IPS DF 6.9 (cell line): ENCODE measurements at places on chromosomes 12 and 14.
A peak's percentile ranks its signal among the peaks of the same experiment; 100 is the strongest.

DNA sequence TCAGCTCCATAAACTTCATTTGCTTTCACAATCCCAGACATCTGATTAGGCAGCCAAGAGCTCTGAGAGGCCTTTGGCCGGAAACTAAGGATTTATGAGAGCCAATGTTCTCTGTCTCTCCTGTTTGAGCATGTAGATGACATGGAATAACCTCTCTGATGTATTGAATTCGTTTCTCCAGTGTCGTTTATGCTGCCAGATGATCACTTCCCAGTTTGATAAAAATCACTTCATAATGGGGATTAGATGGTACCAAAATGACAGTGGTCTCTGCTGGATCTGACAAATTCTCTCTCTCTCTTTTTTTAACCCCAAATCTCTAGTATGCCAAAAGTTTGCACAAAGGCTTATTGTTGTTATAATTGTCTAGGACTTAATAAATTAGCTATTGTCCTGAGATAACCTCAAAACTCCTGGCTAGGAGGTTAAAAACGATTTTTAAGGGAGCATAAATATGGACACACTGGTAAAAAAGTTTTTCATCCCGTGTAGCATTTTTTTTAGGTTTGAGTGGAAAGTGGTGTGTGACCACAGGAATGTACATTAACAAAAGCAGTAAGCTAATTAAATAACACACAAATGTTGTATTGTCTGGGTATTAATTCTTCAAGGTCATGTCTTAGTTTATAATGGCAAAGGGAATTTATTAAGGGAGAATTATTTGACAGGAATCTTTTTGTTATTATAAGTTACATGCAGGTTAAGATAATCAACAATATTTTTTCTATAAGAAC, 82.6 kb upstream of the USP44 start:
- no peak overlapping the region for H3K27ac ChIP-seq
- no peaks in the 10 kb centered on the region for H3K4me1 ChIP-seq
- H3K4me3 ChIP-seq: no peak overlapping the region
- no peaks in the 10 kb centered on the region for H3K36me3 ChIP-seq

DNA sequence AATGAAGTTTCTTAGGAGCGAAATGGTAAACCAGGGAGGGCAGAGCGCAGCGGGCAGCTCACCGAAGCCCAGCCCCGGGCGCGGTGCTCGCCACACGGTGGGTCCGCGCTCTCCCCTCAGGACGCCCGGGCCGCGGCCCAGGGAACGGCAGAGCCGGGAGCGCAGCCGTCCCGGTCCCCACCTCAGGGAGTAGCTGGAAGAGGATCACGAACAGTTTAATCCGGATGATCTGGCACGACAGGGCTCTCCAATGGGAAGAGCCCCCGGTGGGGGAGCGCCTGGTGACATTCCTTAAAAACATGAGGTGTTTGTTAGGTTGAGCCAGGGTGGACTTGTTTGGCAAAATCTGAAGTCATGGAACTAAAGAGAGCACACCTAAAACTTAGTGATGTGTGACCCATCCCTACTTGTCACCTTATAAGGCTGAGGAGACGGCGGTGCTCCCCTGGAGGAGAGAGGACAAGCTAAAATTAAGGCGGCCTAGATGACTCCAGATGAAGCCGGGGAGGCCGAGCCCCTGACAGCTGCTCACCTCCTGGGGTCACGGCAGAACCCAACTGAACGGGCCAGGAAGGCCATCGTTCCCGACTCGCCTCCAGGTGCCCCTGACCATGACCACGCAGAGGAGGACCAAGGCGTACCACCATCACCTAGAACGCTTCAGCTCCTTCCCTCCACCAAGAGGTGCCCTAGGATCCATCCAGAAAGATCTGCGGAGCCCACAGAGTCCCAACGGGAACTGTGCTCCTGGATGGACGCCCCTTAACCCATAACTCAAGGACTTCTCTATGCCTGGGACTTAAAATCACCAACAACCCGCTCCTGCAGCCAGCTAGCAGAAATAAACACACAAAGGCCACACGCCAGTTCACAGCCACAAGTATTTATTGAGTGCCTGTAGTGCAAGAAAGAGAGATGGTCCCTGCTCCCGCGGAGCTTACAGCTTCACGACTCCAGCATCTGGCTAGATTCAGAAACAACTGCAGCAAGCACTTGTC, 866 bp upstream of the PITPNM2 start:
- peaks cover 2% of the 10 kb centered on the region; the same call in 1 of the 2 replicates for H3K4me1 ChIP-seq
- H3K27ac ChIP-seq: no peak overlapping the region
- no peak for DNase-seq
- peak overlapping the region; percentile 52; the same call in 1 of the 2 replicates for H3K4me3 ChIP-seq
- no peaks in the 10 kb centered on the region for H3K36me3 ChIP-seq
- H3K27me3 ChIP-seq: peaks cover 19% of the 10 kb centered on the region

DNA sequence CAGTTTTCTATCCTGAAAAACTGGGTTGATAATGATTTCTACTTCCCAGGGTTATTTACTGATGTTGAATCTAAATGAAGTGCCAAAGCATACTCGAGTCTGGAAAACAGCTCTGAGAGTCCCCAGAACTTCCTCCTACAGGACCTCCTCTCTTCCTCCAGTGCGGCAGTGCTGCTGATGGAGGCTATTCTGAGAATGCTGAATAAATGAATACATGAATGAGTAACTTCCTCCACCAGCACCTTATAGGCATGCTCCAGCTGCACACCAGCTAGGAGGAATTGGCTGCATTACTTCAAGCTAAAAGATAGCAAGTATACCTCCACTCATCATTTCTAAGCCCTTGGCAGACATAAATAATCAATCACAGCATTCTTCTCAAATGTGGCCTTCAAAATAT, 448.8 kb upstream of the CCDC196 start:
- H3K4me3 ChIP-seq: no peak overlapping the region
- H3K27me3 ChIP-seq: no peaks in the 10 kb centered on the region
- no peaks in the 10 kb centered on the region for H3K36me3 ChIP-seq
- H3K4me1 ChIP-seq: no peaks in the 10 kb centered on the region
- DNase-seq: no peak

GRCh38 chr12:70032076-70032475, 207.0 kb downstream of the MYRFL start:
- H3K27ac ChIP-seq: no peak overlapping the region
- H3K4me3 ChIP-seq: no peak overlapping the region
- H3K27me3 ChIP-seq: no peaks in the 10 kb centered on the region
- DNase-seq: no peak
- no peaks in the 10 kb centered on the region for H3K4me1 ChIP-seq

GRCh38 chr12:3030821-3031429, 46.3 kb upstream of the TSPAN9 start:
- peaks cover 23% of the 10 kb centered on the region for H3K36me3 ChIP-seq
- H3K4me3 ChIP-seq: no peak overlapping the region
- no peaks in the 10 kb centered on the region for H3K4me1 ChIP-seq
- H3K27me3 ChIP-seq: no peaks in the 10 kb centered on the region

GRCh38 chr14:64566651-64567122, 16.9 kb downstream of the PPP1R36 start:
- H3K4me3 ChIP-seq: no peak overlapping the region
- H3K36me3 ChIP-seq: no peaks in the 10 kb centered on the region
- no peaks in the 10 kb centered on the region for H3K27me3 ChIP-seq
- H3K4me1 ChIP-seq: 0 out of 2 replicates have a peak, but pooled peaks cover 1% of the 10 kb centered on the region
